ENCODE measurements at places on chromosomes 7 and 10.

DNA sequence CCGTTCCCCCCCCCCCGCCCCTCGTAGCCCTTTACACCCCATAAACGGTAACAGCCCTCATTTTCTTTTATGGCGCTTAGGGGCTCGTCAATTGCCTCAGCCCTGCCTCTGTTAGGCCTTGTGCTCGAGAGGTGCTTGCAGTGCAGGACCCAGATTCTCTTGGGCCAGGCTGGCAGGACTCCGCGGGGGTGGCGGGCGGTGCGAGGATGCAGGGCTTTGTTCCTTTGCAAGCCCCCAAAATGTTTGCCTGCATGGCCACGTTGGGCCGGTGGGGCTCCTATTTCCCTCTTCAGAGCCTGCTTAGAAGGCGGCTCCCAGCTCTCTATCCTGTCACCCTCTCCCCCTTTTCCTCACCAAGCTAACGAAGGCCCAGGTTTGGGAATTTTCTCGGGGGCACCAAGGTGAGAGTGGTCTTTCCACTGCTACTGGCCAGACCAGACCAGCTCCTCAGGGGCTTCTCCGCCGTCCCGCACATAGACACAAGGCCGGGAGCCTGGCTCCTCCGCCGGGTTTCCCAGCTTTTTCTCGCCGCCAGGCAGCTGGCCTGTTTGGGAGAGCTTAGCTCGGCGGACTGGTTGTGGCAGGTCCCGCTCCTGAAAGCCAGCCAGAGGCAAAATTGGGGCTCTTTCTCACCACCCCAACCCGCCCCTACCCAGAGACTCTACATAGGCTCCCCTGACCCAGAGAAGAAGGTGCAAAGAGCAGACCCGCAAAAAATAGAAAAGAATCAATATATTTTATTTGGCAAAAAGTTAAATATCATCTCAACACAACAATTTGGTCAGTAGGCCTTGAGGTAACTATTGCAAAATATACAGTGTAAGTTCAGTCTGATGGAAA is 3.4 kb downstream of the HOXA9 start:
- no peak for DNase-seq

- no peak for DNase-seq
Measured at GRCh38 chr7:55191161-55191925, 172.5 kb downstream of the EGFR start.

GRCh38 chr7:106772655-106773108 is 92.4 kb upstream of the PIK3CG start:
- DNase-seq, result no peak

- DNase-seq, result no peak
Measured at GRCh38 chr10:48705401-48705938, 20.8 kb downstream of the WDFY4 start.

DNA sequence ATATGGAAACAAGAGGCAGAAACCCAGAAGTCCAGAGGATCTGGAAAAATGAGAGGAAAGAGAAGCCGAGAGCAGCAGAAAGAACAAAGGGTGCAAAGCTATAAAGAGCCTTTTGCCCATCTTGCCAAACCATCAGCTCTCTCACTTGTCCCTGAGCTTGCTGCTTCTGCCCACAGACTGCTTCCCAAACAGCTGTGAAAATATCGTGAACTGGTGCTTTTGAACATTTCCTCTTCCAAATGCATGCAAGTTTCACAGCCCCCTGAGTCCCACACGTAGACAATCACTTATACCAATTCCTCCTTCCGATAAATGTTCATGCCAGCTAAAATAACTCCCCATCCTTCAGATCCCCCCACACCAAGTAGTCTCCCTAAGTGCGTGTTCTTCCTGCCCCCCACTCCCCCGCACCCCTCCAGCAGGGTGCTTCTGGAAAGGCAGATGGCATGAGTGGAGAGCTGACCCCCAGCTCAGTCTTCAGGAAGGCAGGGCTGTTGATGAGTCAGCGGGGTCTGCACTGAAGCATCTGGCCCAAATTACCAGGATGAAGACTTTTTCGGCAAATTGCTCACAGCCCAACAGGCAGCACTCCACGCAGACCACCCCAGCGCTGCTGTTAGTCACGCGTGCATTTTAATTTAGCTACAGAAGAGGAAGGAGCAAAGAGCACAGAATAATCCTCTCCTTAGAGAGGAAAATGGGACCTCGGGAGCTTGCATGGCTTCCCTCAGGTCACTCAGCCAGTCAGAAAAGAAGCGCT is 76.1 kb upstream of the KCNMA1 start:
- DNase-seq, result peak; percentile 45

- no peak for DNase-seq
Measured at GRCh38 chr10:28545967-28546644, 13.2 kb downstream of the WAC start.

DNA sequence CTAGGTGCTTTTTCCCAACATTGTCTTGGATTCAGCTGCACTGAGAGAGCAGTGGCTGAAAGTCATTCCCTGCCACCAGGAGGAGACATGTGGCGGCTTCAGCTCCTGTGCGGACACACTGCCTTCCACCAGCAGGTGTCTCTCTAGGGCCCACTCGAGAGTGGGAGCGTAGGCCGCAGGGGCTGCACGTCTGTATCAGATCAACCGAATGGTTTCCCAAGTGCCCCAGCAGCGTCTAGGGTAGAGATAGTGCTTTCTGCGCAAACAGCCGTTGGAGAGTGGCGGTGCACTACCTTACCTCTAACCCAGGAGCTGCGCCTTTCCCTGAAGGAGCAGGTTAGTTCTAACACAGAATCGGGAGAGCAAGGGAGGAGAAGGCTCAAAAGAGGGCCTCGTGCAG is 31.7 kb downstream of the PAPOLB start:
- no peak for DNase-seq
